ENCODE measurements at places on chromosomes 6 and 20.

DNA sequence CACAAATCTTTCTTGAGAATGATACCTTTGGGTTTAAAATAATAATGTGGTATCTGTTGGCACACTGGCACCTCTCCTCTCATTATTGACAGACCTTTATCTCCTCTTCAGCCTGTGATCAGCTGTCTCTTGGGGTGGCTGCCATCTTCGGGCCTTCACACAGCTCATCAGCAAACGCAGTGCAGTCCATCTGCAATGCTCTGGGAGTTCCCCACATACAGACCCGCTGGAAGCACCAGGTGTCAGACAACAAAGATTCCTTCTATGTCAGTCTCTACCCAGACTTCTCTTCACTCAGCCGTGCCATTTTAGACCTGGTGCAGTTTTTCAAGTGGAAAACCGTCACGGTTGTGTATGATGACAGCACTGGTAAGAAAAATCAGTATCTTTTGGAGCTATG is 232.8 kb downstream of the GRIK2 start:
- DNase-seq, result no peak

GRCh38 chr6:167920165-167920564 is 77.3 kb upstream of the KIF25 start:
- no peaks in the 10 kb centered on the region for H3K4me1 ChIP-seq
- peaks cover 50% of the 10 kb centered on the region for H3K36me3 ChIP-seq
- no peak overlapping the region for H3K27ac ChIP-seq
- H3K4me3 ChIP-seq, result no peak overlapping the region
- no peak for DNase-seq
- H3K27me3 ChIP-seq, result no peaks in the 10 kb centered on the region

DNA sequence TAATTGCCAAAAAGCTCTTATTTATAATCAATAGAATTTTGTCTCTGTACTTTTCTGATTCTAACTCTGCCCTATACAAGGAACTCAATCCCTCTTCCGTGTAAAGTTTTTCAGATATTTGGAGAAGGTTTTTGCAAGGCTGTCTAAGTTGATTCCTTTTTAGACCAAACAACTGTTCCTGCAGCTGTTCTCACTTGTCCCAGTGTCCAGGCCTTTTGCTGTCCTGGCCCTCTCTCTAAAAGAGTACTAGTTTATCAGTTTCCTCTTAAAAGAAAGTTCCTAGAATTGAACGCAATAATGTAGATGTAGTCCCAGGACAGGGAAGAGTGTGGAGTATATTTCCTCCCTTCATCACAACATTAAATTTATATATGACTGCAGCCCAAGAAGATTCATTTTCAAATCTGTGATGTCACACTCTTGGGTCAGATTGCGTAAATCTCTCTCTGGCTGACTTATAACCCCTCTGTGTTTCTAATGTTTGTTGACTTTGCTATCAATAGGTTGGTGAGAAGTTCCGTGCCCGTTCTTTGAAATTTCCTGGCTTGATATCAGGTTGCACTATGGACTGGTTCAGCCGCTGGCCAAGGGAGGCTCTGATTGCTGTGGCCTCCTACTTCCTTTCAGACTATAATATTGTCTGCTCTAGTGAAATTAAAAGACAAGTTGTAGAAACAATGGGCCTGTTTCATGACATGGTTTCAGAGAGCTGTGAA is 139.4 kb upstream of the GLP1R start:
- H3K27ac ChIP-seq, result no peak overlapping the region
- DNase-seq, result no peak
- H3K4me1 ChIP-seq, result no peaks in the 10 kb centered on the region
- no peaks in the 10 kb centered on the region for H3K36me3 ChIP-seq

GRCh38 chr20:460707-461106 is 1.6 kb downstream of the TBC1D20 start:
- no peaks in the 10 kb centered on the region for H3K27me3 ChIP-seq
- H3K4me3 ChIP-seq, result no peak overlapping the region
- DNase-seq, result peak; percentile 48
- H3K36me3 ChIP-seq, result no peaks in the 10 kb centered on the region
- peak overlapping the region; percentile 92 for H3K27ac ChIP-seq

- no peaks in the 10 kb centered on the region for H3K36me3 ChIP-seq
- no peak overlapping the region for H3K27ac ChIP-seq
- peaks cover 48% of the 10 kb centered on the region for H3K27me3 ChIP-seq
- no peaks in the 10 kb centered on the region for H3K4me1 ChIP-seq
- no peak overlapping the region for H3K4me3 ChIP-seq
- no peak for DNase-seq
Observed at GRCh38 chr6:34061348-34061747, 84.5 kb downstream of the GRM4 start.

DNA sequence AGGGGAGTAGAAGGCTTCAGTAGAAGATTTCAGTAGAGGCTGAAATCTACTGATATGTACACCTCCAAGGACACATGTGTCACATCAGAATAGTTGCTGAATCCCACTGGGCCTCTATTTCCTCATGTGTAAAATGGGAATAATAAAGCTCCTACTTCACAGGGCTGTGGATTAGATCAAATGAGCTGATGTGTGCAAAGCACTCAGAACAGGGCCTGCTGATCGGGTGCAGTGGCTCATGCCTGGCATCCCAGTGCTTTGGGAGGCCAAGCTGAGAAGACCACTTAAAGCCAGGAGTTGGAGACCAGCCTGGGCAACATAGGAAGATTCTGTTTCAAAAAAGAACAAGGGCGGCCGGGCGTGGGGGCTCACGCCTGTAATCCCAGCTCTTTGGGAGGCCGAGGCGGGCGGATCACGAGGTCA is 8.1 kb upstream of the AP5S1 start:
- no peaks in the 10 kb centered on the region for H3K36me3 ChIP-seq
- no peak overlapping the region for H3K4me3 ChIP-seq
- no peak for DNase-seq
- peak overlapping the region; percentile 90 for H3K27ac ChIP-seq

- no peak overlapping the region for H3K27ac ChIP-seq
- H3K36me3 ChIP-seq, result no peaks in the 10 kb centered on the region
- no peak for DNase-seq
- H3K4me1 ChIP-seq, result no peaks in the 10 kb centered on the region
- H3K4me3 ChIP-seq, result no peak overlapping the region
- no peaks in the 10 kb centered on the region for H3K27me3 ChIP-seq
Observed at GRCh38 chr6:167470836-167471547, 146.1 kb downstream of the TTLL2 start.

GRCh38 chr6:5809450-5809849 is 197.3 kb downstream of the NRN1 start:
- no peak overlapping the region for H3K27ac ChIP-seq
- H3K4me1 ChIP-seq, result no peaks in the 10 kb centered on the region
- no peaks in the 10 kb centered on the region for H3K27me3 ChIP-seq
- H3K36me3 ChIP-seq, result no peaks in the 10 kb centered on the region

GRCh38 chr20:13220194-13220903 is 725 bp upstream of the ISM1 start:
- H3K36me3 ChIP-seq, result no peaks in the 10 kb centered on the region
- H3K4me3 ChIP-seq, result peak overlapping the region; percentile 48
- peaks cover 14% of the 10 kb centered on the region for H3K4me1 ChIP-seq

DNA sequence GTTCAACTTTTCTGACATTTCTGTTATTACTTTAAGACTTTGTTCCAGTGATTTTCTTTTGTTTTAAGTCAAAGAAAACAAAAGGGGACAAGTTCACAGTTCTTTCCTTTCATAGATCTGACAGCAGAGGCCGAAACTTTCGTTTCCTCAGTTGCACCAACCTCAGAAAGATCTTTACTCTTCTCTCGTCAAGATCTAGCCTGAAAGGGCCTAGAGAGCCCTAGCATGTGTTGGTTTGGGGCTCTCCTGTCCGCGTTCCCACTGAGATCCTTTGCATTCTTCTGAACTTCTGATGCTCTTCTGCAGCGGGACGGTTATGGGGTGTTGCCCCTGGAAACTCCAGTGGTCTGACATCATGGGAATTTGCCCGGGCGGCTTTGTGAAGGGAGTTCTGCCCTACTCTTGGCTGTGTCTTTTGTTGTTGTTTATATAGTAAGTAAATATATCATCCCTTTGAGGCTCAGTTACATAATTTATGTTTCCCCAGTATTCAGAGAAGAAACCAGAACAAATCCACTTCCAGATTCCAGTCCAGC is 129.1 kb downstream of the SASH1 start:
- no peak overlapping the region for H3K4me3 ChIP-seq
- no peaks in the 10 kb centered on the region for H3K27me3 ChIP-seq
- peak overlapping the region; percentile 78 for H3K27ac ChIP-seq
- no peak for DNase-seq
- H3K4me1 ChIP-seq, result no peaks in the 10 kb centered on the region
- H3K36me3 ChIP-seq, result peaks cover 15% of the 10 kb centered on the region

DNA sequence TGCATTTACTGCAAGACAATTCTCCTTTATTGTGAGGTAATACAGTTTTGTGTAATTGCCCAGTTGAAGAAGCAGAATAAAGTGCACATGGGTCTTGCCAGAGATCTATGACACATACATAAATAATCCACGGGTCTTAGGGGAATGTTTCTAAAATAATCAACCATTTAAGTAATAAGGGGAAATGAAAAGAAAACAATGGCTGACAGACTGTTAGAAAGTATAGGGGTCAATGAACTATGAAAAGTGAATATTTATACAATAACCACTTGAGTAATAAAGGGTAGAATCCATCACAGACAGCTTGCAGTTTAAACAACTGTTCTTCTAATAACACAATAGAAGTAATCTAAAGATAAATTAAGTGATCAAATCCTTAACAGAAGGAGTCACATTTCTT is 477.2 kb downstream of the EYS start:
- no peaks in the 10 kb centered on the region for H3K27me3 ChIP-seq
- no peak overlapping the region for H3K27ac ChIP-seq
- H3K4me1 ChIP-seq, result no peaks in the 10 kb centered on the region
- no peak for DNase-seq

- H3K27ac ChIP-seq, result no peak overlapping the region
- H3K27me3 ChIP-seq, result no peaks in the 10 kb centered on the region
- H3K4me3 ChIP-seq, result no peak overlapping the region
- DNase-seq, result no peak
Observed at GRCh38 chr6:170062915-170063241, 228.0 kb downstream of the DLL1 start.

GRCh38 chr6:166488076-166488685 is 98.3 kb downstream of the RAMACL start:
- H3K4me1 ChIP-seq, result peaks cover 3% of the 10 kb centered on the region
- peak; percentile 30 for DNase-seq
- no peaks in the 10 kb centered on the region for H3K27me3 ChIP-seq
- peaks cover 6% of the 10 kb centered on the region for H3K36me3 ChIP-seq
- no peak overlapping the region for H3K27ac ChIP-seq

GRCh38 chr20:22288957-22289356 is 295.4 kb downstream of the FOXA2 start:
- H3K4me1 ChIP-seq, result no peaks in the 10 kb centered on the region
- no peak overlapping the region for H3K4me3 ChIP-seq
- H3K36me3 ChIP-seq, result no peaks in the 10 kb centered on the region
- DNase-seq, result no peak
- no peaks in the 10 kb centered on the region for H3K27me3 ChIP-seq

DNA sequence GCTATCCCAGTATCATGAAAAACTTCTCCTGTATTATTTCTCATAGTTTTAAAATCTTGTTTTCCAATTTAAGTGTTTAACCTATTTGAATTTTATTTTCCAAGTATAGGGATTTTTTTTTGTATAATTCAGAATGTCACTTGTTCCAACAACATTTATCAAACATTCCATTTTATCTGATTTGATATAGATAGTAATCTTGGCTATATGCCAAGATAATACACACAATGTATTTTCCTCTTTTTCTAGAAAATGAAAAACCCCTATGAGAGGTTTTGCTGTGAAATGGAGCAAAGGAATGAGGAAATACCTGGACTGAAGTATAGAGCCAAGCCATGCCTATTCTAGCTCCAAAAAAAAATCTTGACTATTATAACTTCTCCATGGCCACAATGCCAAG is 628.9 kb downstream of the HTR1B start:
- H3K27me3 ChIP-seq, result no peaks in the 10 kb centered on the region
- no peak overlapping the region for H3K27ac ChIP-seq
- H3K36me3 ChIP-seq, result no peaks in the 10 kb centered on the region
- no peak for DNase-seq
- H3K4me1 ChIP-seq, result no peaks in the 10 kb centered on the region

DNA sequence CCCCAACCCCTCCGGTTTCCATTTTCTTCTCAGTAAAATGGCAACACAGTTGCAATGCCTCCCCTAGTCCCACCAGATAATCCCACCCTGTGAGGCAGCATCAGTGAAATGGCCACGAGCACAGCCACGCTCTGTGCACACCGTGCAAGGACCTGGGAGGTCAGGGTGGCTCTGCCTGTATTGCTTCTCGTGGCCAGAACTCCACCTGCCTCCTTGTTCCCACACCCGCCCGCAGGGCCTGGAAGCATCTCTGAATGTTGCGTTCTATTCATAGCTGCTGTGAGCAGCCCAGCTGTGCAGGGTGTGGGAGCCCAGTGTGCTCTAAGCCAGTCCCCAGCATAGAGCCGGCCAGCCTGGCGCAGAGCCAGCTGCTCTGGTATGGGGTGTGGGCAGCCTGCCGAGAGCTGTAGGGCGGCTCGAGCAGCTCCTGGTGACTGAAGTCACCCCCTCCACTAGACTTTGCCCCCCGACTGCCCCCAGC is 161.1 kb downstream of the DLL1 start:
- no peak overlapping the region for H3K27ac ChIP-seq
- H3K27me3 ChIP-seq, result no peaks in the 10 kb centered on the region
- H3K4me3 ChIP-seq, result no peak overlapping the region
- H3K36me3 ChIP-seq, result no peaks in the 10 kb centered on the region

GRCh38 chr6:148317739-148318138 is 24.9 kb upstream of the SASH1 start:
- no peaks in the 10 kb centered on the region for H3K36me3 ChIP-seq
- no peak for DNase-seq
- H3K27me3 ChIP-seq, result no peaks in the 10 kb centered on the region

- H3K4me3 ChIP-seq, result no peak overlapping the region
- H3K4me1 ChIP-seq, result no peaks in the 10 kb centered on the region
Observed at GRCh38 chr6:21922086-21922485, 328.5 kb downstream of the SOX4 start.

GRCh38 chr20:24519476-24519875 is 50.0 kb downstream of the SYNDIG1 start:
- H3K36me3 ChIP-seq, result no peaks in the 10 kb centered on the region
- H3K4me3 ChIP-seq, result no peak overlapping the region
- no peaks in the 10 kb centered on the region for H3K4me1 ChIP-seq
- no peaks in the 10 kb centered on the region for H3K27me3 ChIP-seq
- no peak overlapping the region for H3K27ac ChIP-seq

DNA sequence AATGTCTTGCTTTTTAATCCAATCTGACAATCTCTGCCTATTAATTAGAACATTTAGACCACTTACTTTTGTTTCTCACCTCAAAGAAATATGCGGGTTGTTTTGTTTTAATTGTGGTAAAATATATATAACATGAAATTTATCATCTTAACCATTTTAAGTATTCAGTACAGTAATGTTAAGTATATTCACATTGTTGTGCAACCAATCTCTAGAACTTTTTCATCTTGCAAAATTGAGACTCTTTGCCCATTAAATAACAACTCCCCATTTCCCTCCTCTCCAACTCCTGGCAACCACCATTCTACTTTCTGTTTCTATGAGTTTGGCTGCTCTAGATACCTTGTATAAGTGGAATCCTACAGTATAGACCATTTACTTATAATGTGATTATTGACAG is 13.8 kb upstream of the TCP11 start:
- H3K4me3 ChIP-seq, result no peak overlapping the region
- H3K27me3 ChIP-seq, result no peaks in the 10 kb centered on the region
- no peaks in the 10 kb centered on the region for H3K4me1 ChIP-seq
- no peak overlapping the region for H3K27ac ChIP-seq
- DNase-seq, result no peak

- peak overlapping the region; percentile 73 for H3K27ac ChIP-seq
- peak overlapping the region; percentile 4 for H3K4me3 ChIP-seq
- DNase-seq, result no peak
- no peaks in the 10 kb centered on the region for H3K4me1 ChIP-seq
- no peaks in the 10 kb centered on the region for H3K27me3 ChIP-seq
Observed at GRCh38 chr20:53872561-53873229, 197.7 kb downstream of the BCAS1 start.
